ENCODE measurements at places on chromosomes 3 and 15.

- no peak for DNase-seq
Measured at GRCh38 chr3:65502526-65502925, 536.2 kb downstream of the MAGI1 start.

DNA sequence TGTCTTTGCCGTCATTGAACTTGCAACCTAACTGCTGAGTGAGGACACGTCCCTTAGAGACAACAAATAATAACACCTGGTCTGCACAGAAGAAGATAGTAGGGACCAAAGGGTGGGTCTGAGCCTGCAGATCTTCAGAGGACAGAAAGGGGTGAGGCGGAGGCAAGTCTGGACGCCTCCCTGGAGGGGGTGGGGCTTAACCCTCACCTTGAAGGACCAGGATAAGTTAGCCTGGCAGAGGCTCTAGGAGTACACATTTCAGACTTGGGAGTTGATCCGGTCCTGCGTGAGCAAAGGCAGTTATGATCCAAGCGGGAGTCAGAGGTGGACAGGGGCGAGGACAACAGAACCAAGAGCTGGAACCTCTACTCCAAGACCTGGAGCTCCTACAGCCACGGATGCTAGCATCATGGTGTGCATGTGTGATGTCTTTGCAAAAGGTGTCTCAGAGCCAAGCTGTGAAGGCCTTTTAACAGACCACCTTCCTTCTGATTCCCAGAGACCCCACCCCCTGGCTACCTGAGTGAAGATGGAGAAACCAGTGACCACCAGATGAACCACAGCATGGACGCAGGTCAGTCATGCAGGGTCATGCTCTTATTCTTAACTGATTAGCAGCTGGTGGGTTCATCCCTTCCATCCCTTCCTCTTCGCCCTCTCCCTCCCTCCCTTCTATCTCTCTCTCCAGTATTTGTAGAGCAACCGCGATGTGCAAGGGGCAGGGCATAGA lies 88.0 kb downstream of the AAGAB start:
- no peak for DNase-seq

GRCh38 chr3:112375117-112375516 lies 42.2 kb downstream of the CD200 start:
- DNase-seq: no peak

- no peak for DNase-seq
Measured at GRCh38 chr3:181239441-181239840, 249.9 kb upstream of the DNAJC19 start.

DNA sequence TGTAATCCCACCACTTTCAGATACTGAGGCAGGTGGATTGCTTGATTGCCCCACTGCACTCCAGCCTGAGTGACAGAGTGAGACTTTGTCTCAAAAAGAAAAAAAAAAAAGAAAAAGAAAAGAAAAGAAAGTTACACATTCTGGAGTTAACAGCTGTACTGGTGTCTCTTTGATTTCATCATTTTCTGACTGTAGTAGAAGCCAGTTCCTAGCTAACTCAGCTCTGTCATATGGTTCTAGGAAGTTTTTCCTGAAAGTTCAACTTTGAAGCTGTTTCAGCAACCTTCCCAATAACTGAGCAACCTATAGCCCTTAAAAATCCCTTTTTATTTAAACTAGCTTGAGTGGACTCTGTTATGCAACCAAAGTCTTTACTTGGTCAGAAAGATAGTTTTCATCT lies 104.6 kb upstream of the STRIT1 start:
- DNase-seq: no peak

DNA sequence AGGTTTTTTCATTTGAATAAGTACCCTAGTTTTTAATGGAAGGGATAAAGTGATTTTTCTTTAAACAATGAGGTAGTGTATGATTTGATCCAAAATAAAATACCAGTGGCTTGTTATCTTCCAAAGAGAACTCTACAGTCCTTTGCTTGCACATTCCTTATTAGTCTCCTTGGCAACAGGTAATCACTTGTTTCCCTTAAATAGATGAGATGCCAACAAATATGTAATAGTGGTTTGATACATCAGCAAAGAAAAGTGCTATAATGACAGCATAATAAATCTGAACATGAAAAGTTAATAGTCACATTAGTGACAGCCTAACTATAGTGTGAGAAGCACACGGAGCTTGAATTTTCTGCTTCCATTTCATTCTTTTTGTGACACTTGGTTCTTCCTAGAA lies 360.2 kb downstream of the ZNF385D start:
- DNase-seq: no peak

- DNase-seq: no peak
Measured at GRCh38 chr3:190108804-190109203, 11.9 kb downstream of the P3H2 start.

DNA sequence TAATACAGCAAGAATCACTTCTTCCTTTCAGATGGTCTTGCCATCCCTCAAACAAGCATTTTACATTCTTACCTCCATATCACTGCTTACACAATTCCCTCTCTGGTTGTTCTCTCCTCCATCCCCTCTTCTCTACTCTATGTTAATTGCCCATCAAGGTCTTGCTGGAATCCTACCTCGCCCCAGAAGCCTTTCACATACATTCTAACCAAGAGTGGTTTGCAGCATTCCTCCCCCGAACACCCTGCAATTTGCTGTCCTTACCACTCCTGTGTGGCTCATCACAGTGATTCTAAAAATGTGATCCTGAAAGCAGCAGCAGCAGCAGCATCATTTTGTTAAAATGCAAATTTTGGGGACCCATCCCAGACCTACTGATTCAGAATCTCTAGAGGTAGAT lies 30.6 kb downstream of the TNIK start:
- no peak for DNase-seq

- peak; percentile 48 for DNase-seq
Measured at GRCh38 chr15:99343881-99344551, 92.7 kb downstream of the LRRC28 start.

- DNase-seq: no peak
Measured at GRCh38 chr3:72008226-72008996, 223.5 kb upstream of the PROK2 start.

- no peak for DNase-seq
Measured at GRCh38 chr3:157045238-157045850, 114.6 kb downstream of the CCNL1 start.

- DNase-seq: no peak
Measured at GRCh38 chr15:93428807-93429351, 339.9 kb upstream of the RGMA start.

- DNase-seq: no peak
Measured at GRCh38 chr3:133410191-133410892, 10.5 kb downstream of the BFSP2 start.

GRCh38 chr15:73464602-73465001 lies 21.6 kb downstream of the REC114 start:
- no peak for DNase-seq

DNA sequence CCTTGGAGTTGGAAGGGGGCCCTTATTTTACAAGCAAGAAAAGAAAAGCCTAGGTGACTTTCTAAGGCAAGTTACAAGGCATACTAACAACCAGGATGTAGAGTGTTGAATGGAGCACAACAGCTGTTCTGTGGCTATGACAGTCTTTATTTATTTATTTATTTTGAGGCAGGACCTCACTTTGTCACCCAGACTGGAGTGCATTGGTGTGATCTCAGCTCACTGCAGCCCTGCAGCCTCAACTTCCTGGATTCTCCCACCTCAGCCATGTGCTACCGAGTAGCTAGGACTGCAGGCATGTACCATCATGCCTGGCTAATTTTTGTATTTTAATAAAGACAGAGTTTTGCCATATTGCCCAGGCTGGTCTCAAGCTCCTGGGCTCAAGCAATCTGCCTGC lies 973.4 kb downstream of the ROBO1 start:
- no peak for DNase-seq

DNA sequence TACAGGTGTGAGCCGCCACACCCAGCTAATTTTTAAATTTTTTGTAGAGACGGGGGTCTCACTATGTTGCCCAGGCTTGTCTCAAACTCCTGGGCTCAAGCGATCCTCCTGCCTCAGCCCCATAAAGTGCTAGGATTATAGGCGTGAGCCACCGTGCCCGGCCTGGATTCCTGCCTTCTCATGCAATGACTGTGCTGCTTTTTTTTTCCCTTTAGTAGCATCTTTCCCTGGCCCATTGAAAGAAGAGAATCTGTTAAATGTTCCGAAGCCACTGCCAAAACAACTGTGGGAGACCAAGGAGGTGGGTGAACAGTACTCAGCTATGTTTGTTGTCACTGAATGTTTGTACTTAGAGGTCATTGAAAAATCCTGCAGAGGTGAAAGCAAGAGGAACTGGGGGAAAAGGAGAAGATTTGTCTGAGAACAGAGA lies 88.0 kb downstream of the CRTC3 start:
- DNase-seq: no peak

DNA sequence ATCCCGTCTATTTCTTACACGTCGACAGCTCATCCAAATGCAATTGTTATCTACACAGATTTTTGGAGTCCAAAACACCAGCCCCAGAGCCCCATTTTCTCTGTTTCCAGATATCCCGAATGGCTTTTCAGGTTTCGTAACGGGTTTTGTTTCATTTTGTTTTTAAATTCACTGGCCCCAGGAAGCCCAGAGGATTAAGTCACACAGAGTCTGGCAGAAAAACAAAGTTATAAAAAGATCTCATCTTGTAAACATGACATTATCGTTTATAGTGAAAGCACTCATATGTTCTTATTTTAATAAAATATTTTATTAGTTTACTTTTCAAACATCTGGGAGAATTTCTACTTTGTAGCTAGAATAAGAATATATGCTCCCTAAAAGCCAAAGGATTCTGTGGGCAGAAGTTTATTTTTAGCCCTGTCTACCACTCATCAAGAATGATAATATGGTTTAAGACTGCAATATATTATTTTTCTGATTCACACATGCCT lies 149.3 kb upstream of the SLC2A2 start:
- DNase-seq: no peak

GRCh38 chr3:57803647-57804081 lies 47.6 kb downstream of the SLMAP start:
- DNase-seq: no peak

DNA sequence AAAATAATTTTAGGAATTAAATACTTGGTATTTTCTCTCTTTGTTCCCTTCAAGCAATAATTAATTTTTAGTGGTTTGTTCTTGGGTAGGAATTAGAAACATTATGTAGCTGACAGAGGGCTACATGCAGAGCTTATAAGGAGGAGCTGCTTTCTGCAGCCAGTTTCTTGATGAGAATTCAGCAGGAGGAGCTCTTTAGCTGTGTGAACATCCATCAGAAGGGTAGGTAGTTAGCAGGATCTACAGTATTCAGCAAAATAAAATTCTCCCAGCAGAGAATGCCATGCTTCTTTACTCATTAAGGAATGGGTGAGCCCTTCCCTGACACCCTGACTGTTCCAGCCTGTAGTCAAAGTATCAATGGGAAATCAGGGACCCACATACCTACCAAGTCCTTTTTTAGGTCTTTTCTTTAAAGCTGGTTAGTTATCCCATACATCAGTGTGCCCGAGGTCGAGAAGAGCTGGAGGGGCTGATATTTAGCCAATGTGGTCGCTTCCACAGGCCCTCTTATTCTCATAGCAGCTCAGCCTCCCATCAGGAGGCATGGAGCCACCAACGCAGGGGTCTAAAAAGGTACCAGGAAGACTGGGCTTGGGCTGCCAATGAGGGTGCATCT lies 54.0 kb downstream of the KCNAB1 start:
- DNase-seq: no peak

DNA sequence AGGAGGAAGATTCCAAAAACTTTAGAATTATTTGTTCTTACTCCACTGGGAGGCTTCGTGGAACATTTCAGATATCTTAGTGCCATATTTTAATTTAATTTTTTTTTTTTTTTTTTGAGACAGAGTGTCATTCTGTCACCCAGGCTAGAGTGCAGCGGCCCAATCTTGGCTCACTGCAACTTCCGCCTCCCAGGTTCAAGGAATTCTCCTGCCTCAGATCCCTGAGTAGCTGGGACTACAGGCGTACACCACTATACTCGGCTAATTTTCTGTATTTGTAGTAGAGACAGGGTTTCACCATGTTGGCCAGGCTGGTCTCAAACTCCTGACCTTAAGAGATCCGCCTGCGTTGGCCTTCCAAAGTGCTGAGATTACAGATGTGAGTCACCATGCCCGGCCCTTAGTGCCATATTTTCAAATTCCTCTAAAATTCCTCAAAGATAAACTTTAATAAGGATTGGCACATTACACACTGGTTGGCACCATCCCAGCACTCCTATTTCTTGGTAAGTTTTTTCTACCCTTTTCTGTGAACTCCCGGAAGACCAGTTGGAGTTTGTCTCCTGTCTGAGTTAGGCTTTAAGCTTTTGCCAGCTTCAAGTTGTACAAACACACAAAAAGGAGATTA lies 693.7 kb downstream of the MCTP2 start:
- DNase-seq: no peak

Measured in stimulated activated CD4-positive, alpha-beta T cell treated with anti-CD3 and anti-CD28 coated beads, Interleukin-4, amount 100 ng/mL, for 24 hours (primary cell).